CD4-positive, alpha-beta T cell treated with Interleukin-15 for 1 hour (primary cell): ENCODE measurements at places on chromosomes 5 and 9.
A peak's percentile ranks its signal among the peaks of the same experiment; 100 is the strongest.

DNA sequence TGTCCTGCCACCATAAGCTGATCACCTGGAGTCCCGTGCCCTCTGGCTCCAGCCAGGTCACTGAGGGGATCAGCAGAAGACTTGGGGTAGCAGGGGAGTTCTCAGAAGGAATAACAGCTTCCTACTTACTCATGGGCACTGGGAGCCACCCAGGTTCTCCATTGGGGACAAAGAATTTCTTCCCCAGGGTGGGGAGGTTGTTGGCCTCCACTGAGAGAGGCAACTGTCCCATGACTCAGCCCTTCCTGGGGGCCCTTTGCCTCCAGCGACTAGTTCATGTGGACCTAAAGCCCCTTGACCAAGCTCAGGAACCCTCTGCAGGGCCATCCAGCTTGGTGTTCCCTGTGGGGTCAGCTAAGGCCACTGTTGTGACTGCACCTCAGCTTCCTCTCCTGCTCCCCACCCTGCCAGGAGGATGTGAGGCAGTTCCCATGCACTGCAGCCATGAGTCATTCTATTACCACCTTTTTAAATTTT is 175.0 kb downstream of the AUH start:
- DNase-seq, result peak; percentile 47

GRCh38 chr9:133669182-133669801 is 33.1 kb downstream of the DBH start:
- DNase-seq, result no peak

DNA sequence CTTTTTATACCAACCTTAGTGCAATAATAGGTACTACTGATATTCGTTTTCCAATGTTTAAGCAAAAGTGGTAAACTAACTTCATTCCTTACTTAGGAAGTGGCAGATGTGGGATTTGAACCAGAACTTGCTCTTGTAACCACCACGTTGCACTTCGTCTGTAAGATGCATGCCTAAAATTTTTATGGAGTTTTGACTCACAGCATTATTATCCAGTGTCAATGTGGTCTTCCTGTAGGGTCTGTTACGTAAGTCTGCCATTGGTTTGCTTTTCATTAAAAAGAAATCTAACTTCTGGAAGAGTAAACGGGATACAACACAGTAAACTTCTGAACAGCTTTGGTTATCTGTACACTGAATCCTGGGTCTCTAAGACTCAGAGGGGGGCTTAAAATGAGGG is 521.0 kb upstream of the WWC1 start:
- no peak for DNase-seq

DNA sequence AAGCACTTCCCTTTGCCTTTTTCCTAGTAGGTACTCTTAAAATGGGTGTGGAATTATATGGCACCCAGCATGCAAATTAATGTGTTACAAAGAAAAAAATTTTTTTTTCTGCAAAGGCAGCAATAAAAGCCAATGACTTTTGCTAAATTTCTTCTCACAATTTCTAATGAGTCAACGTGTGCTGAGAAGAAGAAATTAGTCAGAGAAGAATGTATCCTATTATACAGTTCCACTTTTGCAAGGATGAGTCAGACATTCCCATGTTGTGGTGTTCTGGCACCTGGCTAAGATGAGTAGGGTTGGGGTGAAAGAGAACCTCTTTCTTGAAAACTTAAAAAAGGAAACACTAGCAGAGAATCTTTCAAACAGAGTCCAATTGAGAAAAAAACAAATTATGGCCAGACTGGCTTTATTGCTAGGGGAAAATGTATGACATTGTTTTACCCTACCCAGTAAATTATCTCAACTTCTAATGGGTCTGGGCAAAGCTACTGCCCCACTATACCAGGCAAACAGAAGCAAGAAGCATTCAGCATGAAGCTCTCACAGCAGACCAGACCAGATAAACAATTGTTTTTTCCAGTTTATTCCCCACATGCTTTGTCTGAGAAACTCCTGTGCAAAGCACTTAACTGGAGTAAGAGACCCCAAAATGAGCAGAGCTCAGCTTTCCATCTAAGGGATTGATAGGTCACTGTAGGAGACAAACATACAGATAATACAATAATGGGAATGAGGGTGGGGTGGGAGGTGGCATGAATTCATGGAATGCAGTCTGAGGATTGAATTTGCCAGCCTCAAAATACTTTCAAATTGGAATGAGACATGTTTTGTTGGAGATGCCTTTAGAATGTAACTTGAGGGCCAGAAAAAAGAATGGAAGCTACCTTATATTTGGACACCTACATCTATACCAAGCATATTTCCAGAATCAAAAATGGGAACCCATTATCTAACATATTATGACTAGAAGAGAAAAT is 220.8 kb upstream of the RFX3 start:
- DNase-seq, result no peak

- no peak for DNase-seq
These were observed 44.9 kb upstream of the ZNF366 start for GRCh38 chr5:72552041-72552557.

GRCh38 chr9:124595743-124596142 is 88.5 kb upstream of the NR5A1 start:
- no peak for DNase-seq

GRCh38 chr9:89476546-89476945 is 21.4 kb downstream of the SEMA4D start:
- DNase-seq, result no peak

GRCh38 chr5:134638760-134639201 is 6.2 kb upstream of the SAR1B start:
- DNase-seq, result no peak

GRCh38 chr5:151018846-151019245 is 1.5 kb upstream of the GPX3 start:
- DNase-seq, result no peak

GRCh38 chr9:98329904-98330303 is 74.5 kb upstream of the TBC1D2 start:
- no peak for DNase-seq

- DNase-seq, result peak; percentile 59
These were observed 15.5 kb downstream of the AKNA start for GRCh38 chr9:114371973-114372917.
